Fibroblast of skin of abdomen (primary cell): ENCODE measurements at places on chromosomes 11 and 22.

DNA sequence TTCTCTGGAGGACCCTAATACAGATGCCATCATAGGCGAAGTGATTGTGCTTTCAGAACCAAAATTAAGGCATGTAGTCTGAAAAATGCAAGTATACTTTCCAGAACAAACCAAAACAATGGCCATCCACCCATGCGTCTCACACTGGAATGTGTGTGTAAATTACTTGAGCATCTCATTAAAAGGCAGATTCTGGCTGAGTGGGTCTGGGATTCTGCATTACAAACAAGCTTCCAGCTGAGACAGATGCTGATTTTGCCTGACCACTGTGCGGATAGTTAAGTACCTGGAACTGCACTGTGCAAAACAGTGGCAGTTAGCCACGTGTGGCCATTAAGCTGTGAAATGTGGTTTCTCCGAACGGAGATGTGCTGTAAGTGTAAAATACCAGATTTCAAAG, 26.2 kb downstream of the RRP7A start:
- DNase-seq, result no peak

DNA sequence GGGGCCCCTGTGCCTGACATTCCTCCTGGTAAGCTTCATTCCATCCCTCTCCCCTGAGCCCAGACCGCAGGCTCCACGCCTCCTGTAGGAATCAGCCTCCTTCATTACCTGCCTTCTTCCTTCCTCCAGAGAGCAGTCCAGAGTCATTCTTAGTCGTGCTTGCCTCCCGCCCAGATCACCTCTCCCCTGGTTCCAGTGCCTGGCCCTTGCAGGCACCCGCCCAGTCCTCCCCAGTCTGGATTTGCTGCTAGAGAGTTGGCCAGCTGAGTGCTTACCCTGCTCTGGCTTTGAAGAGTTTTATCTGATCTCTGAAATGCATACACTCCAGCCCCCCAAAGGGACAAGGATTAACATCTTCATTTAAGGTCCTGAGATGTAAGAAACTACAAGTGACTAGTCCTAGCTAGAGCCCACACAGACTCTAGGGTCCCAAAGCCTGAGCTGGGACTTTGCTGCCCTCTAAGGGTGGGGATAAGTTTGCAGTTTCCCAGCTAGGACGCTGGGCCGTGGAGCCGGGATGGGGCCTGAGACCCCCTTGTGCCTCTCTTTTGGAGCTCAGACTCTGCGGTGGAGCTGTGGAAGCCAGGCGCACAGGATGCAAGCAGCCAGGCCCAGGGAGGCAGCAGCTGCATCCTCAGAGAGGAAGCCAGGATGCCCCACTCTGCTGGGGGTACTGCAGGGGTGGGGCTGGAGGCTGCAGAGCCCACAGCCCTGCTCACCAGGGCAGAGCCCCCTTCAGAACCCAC, 1.6 kb downstream of the NR1H3 start:
- DNase-seq, result peak; percentile 27

- no peak for DNase-seq
Observed at GRCh38 chr11:63985812-63986155, 454 bp upstream of the OTUB1 start.

GRCh38 chr11:92739041-92739440, 230.4 kb upstream of the MTNR1B start:
- DNase-seq, result peak; percentile 79

DNA sequence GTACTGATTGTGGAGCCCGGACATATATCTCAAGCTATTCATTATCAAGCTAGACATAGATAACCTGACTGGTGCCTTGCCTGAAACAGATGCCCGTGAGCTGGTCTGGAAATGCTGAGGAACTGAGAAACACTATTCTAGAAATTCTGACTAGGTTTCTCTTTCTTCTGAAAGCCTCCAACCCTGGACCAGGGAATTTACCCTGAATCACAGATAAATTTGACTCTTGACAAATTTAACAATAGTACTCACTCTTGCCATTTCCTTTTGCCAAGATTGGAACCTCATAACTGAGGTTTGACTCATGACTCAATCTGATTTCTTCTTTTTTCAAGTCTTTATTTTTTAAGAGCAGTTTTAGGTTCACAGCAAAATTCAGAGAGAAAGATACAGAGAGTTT, 189.6 kb upstream of the SYN3 start:
- DNase-seq, result no peak

DNA sequence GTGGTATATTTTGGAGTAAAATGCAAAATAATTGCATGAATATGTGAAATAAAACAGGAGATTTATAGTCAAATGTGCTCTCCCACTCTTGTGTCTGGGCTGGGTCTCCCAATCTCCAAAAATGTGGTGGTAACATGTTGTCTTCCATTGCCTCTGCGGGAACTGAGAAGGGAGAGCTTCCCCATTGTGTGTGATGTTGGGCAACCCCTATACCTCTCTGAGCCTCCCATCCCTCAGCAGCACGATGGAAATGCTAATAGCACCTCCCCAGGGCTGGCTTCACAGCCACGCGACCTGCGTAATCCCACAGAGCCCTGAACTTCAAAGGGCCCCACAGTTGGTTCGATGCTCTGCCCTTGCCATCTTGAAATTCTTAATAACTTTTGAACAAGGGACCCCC, 72.0 kb downstream of the TP53I11 start:
- no peak for DNase-seq

DNA sequence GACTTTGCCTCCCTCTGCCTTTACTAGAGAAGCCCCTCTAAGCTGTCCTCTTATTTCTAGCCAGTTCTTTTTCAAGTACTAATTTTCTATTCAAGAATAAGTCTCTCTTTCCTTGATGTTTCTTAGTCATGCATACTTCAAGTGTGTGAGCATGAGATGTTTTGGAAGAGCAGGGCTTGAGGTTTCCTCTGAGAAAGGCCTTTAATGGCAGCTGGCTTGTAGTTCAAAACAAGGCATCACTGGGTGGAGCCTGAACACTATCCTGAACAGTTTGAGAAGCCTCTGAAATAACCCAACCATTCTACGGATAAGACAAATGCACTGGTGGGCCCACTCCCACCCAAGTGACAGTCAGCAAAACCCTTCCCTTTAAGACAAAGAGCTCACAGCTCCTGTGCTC, 37.6 kb downstream of the CLDN25 start:
- no peak for DNase-seq

GRCh38 chr11:87440076-87440770, 402.5 kb downstream of the TMEM135 start:
- DNase-seq, result peak; percentile 57

DNA sequence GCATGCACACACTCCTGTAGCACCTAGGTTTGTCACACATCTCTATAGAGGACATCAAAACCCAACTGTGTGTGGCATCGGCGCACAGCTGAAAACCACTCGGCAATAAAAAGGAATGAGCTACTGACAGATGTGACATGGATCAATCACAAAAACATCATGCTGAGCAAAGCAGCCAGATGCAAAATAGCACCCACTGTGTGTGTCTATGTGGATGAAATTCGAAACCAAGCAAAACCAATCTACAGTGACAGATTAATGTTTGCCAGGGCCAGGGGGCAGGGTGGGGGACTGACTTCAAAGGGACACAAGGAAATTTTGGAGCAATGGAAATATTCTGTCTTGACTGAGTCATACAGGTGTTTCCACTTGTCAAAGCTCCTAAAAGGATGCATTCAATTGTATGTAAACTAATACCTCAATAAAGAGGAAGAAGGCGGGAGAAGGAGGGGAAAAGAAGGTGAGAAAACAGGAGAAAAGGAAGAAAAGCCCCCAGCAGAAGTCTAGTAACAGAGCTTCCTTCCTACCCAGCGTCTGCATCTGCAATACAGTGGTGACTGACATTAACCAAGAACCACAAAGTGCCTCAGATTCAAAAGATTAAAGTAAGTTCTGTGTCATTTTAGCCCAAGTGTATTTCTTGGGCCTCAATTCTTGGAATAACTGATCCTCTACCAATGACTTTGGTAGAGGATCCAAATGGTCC, 49.8 kb downstream of the PACSIN2 start:
- DNase-seq, result no peak

- DNase-seq, result no peak
Observed at GRCh38 chr11:103651341-103651998, 385.0 kb upstream of the DDI1 start.

DNA sequence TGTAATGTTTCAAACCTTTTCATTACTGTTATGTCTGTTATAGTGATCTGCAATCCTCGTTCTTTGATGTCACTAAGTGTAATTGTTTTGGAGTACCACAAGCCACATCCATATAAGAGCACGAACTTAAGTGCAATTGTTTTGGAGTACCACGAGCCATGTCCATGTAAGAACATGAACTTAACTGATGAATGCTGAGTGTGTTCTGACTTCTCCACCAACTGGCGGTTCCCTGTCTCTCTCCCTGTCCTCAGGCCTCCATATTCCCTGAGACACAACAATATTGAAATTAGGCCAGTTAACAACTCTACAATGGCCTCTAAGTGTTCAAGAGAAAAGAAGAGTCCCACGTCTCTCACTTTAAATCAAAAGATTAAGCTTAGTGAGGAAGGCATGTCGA, 23.5 kb downstream of the TESMIN start:
- no peak for DNase-seq

DNA sequence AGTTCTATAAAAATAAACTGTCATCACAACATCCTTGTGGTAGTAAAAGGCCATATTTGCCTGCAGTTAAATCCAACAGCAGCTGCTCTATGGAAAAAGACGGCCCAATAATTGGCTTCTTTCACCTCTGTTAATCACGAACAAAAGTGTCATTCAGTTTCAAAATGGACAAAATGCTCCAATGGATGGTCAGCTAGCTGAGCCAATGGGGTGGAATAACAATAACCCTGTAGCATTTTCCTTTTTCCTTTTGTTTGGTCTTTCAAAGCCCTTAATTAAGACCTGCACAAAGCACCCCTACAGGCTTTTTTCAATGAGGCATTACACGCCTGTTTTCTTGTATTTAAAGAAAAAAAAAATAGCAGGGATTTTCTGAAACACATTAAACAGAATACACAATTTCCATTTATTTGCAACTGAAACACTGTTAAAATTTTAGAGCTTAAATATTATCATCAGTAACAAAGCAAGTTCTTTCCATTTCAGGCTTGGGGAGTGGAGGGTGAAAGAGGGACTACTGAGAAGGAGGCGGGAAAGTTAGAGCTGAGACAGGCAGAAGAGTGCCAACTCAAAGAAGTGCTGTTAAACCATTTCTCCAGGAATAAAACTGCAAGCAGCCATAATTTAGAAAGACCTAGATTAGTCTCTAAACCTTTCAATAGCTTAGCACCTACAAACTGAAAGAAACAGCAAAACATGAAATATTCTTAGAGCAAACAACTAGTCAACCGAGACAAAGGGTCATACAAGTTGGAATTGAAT, 28.7 kb downstream of the LGR4 start:
- no peak for DNase-seq

DNA sequence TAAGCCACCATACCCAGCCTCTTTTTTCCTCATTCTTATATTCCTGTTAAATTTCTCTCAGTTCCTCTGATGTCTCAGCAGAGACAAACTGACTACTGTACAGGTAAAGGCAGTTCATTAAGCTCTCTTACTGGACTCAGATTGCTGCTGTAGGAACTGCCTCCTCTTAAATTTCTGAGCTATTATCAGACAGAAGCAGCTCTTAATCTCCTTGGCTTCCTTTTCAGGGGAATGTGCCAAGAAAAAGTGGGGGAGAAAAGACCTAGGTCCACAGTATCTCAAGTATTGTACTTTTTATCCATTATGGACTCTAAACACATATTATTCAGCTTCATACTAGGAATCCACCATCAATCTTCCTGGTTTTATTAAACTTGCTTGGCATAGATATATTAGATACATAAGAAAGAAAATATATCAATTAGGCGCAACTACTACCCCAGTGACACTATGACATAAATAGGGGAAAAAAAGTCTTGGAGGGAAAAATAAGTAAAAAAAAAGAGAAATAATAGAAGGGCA, 26.1 kb downstream of the MRTFA start:
- no peak for DNase-seq

GRCh38 chr11:70352100-70352499, 46.2 kb upstream of the CTTN start:
- DNase-seq, result no peak

DNA sequence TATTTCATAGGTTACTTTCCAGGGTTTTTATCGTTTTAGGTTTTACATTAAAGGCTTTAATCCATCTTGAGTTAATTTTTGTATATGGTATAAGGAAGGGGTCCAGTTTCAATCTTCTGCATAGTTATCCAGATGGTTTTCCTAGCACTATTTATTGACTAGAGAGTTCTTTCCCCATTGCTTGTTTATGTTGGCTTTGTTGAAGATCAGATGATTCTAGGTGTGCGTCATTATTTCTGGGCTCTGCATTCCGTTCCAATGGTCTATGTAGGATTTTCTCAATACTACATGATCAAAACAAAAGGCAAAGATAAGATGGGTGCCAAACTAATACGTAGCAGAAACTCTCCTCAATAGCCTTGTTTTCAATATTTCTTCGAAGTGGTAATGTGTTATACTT, 14.3 kb upstream of the RIC3 start:
- no peak for DNase-seq

- no peak for DNase-seq
Observed at GRCh38 chr11:65646958-65647701, 9.2 kb downstream of the SIPA1 start.

DNA sequence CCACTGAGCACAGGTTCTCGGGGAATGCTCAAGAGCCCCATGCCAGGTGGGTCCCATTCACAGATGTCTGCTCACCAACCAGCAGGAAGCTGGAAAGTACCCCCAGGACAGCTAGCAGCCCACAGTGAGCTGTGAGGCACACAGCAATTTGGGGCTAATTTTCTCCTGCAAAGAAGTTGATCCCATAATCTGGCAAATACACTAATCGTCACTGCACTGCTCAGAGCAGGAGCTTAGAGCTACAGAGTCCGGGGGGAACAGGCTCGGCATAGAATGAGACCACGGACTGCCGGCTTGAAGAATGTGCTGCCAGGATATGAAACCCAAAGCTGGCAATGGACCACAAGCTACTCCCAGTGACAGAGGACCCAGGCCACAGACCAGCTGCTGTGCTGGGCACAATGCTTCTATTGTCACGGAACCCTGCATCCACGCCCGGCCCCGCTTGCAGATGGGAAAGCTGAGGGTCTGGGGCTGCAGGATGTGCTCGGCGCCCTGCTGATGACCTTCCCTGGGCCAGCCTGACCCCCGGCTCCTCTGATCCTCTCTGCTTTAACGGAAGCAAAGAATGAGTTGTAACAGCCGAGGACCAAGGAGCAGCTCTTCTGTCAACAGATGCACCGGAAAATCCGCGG, 239.7 kb downstream of the CTTN start:
- no peak for DNase-seq

DNA sequence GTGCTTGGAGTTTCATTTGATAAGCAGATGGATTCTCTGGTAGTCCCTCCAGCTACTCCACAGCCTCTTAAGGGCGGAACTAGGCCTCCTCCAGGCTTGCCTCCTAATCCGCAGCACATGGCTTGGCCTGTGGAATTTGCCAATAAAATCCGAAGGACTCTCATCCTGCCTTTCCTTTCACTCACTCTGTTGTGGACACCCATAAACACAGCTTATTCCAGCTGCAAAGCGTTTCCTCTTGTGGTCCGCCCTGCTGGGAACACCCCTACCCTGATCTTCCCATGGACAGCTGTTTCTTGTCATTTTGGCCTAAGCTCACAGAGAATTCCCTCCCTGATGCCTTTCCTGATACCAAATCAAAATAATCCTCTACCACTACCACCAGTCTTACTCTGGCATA, 546.2 kb downstream of the NTM start:
- DNase-seq, result no peak
